ENCODE measurements at places on chromosomes 2 and 18. TPM values are rescaled to one million over a fixed set of nuclear protein-coding genes. Genes with fewer than 3 reads are reported as not detected.

OTOS gene
- total RNA-seq: not detected

GRCh38 chr18:76518860-76519538, 24.0 kb upstream of the ZNF516 start:
- DNase-seq: peak; percentile 65

PNO1 gene
- total RNA-seq: 14.6 TPM

ALK gene
- not detected for total RNA-seq

- no peak for DNase-seq
These were observed 51.0 kb upstream of the THOC1 start for GRCh38 chr18:318791-319291.

NLRC4 gene
- total RNA-seq: not detected

- DNase-seq: peak; percentile 41
These were observed 53.8 kb downstream of the TEX44 start for GRCh38 chr2:231646476-231646875.

RASGRP3 gene
- total RNA-seq: not detected

GRCh38 chr2:221818616-221819320, 246.7 kb upstream of the EPHA4 start:
- DNase-seq: no peak

TGIF1 gene
- total RNA-seq: 261 TPM

CXCR1 gene
- total RNA-seq: not detected

ZSWIM2 gene
- total RNA-seq: 0.39 TPM

- no peak for DNase-seq
These were observed 22.0 kb upstream of the CYP1B1 start for GRCh38 chr2:38097988-38098385.
